ENCODE measurements at places on chromosomes 1 and 21.

GRCh38 chr1:24009406-24009805 lies 29.3 kb upstream of the SRSF10 start:
- DNase-seq: no peak

- DNase-seq: no peak
These were observed 154.0 kb upstream of the WNT4 start for GRCh38 chr1:22296701-22297591.

DNA sequence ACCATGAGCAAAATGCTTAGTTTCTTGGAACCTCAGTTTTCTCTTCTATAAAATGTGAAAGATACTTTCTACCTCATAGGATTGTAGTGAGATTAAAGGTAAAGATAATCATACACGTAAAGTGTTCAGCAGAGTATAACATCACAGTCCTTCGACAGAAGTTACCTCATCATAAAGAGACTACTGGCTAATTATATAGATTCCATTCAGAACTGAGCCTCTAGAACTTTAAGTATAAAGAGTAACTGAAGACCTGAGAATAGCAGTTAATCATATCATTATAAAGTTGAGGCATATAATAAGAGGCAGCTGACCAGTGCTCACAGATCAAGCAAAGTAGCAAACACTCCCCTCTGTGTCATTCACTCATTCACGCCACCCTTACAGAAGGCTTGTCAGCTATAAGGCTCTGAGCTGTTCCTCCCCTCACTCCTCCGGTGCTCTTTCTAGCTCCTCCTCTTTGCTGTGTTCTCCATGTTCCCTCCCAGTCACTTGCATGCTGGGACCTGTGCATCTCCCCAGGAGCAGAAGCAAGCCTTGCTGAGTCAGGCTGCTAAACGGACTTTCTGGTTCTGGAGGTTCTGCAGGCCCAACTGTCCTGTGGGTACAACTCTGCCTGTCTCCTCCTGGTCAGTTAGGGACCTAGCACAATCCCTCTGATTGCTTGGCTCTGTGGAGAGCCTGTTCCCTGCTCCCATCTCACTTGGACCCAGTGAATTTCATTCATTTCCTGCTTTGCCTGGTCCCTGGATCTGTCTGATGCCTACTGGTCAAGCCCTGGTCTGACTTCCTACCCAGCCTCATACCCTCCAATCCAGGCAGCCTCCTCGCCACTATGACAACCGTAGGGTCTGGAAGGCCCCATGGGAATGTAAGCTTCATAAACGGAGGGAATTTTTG lies 28.3 kb upstream of the LY9 start:
- no peak for DNase-seq

GRCh38 chr1:216913976-216914375 lies 190.7 kb upstream of the ESRRG start:
- DNase-seq: no peak

DNA sequence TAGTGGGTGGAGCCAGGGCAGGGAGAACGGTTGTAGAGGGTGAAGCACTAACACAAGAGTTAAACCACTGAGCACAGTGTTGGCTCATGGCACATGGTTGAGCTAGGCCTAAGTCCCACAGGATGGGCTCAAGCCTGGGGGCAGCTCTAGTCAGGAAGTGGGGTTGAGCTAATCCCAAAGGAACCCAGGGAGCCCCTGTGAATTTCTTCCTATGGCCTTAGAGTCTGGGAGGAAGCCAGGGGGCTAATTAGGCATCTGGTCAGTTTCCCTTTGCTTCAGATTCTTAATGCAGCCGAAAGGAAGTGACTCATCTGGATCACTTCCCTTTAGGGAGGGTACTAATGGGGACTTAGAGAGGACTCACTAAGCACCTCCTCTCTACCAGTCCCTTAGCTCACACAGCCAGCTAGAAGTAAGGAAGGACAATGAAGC lies 10.1 kb downstream of the CFAP45 start:
- no peak for DNase-seq

DNA sequence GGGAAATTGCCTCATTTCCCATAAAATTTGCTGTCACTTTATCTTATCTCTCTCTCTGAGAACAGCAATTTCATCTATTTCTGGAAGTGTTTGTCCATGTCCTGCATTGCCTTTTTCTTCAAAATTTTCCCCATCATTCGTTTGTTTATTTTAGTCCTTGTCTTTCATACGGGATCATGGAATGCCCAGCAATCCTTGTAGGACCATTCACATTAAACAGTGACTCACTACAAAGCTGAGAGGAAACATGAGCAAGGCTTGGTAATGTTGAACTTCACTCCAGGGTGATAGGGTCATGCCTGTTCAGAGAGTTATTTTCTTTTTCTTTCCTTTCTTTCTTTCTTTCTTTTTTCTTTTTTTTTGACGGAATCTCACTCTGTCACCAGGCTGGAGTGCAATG lies 32.2 kb upstream of the HNRNPU start:
- no peak for DNase-seq

DNA sequence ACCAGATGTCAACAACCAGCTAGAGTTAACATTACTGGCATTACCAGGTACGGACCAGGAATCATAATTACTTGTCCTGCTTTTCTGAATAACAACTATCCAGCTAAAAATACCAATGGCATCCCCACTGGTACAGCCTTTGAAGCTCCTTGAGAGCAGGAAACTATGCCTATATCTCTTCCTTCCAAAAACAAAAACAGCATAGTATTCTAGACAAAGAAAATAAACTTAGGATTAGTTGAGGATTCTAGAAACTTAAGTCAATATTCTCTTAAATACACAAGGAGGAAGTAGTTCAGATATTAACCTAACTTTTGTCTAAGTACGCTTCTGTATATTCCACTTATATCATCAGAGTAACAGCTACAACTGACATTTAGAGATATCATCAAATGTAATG lies 3.0 kb downstream of the FUBP1 start:
- no peak for DNase-seq

- no peak for DNase-seq
These were observed 2.7 kb downstream of the ZBTB18 start for GRCh38 chr1:244053831-244054230.

Data from left ventricle myocardium inferior (tissue), 1 donor.